ENCODE measurements at places on chromosomes 16 and 17.
A peak's percentile ranks its signal among the peaks of the same experiment; 100 is the strongest.

DNA sequence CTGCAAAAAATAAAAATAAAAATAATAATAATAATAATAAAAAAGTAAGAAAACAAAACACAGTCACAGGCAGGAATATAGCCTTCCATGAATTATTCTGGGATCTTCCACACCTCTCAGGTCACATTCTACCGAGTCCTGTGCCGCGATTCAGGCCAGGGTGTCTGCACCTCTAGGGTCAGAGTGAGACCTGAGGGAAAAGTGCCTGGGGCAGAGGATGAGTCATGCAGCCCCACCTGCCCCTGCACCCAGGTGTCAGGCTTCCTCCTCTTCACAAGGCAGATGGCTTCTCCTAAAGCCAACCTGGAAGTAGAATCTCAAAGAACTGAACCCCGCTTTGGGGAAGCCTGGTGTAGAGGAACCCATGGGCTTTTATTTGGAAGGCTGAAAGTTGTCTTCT is 283.7 kb downstream of the CPPED1 start:
- DNase-seq, result no peak

DNA sequence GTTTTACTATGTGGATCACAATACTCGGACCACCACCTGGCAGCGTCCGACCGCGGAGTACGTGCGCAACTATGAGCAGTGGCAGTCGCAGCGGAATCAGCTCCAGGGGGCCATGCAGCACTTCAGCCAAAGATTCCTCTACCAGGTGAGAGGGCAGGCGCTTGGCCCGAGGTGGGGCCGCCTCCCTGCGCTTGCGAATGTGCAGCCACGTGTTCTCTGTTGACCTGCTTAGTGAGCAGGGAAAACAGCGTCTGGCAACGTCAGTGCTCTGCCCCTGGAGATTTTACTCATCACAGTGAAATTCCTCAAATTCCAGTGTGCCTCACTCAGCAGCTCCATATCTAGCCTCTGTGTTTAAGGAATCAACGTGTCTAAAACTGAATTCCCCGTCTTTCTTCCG is 33.4 kb upstream of the CLEC18A start:
- no peak for DNase-seq

DNA sequence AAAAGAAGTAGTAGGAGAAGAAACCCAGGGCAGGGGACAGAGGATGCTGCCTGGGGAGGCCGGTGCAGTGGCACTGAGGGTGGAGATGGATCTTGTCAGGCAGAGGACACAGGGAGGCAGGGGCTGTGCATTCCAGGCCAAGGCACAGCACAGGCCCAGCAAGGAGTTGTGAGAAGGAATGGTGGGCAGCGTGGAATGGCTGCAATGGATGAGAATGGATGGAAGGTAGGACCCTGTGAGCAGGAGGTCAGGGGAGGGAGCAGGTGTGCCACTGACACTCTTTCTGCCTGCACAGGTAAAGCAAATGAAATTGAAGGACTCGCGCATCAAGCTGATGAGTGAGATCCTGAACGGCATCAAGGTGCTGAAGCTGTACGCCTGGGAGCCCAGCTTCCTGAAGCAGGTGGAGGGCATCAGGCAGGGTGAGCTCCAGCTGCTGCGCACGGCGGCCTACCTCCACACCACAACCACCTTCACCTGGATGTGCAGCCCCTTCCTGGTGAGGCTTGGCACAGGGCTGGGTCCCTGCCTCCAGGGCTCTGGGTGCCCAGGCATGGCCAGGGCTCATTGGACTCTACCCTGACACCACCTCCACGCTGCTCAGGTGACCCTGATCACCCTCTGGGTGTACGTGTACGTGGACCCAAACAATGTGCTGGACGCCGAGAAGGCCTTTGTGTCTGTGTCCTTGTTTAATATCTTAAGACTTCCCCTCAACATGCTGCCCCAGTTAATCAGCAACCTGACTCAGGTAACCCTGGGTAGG is 32.8 kb downstream of the ABCC3 start:
- DNase-seq, result no peak

- no peak for DNase-seq
Observed at GRCh38 chr17:59330053-59330942, 1.2 kb upstream of the YPEL2 start.

DNA sequence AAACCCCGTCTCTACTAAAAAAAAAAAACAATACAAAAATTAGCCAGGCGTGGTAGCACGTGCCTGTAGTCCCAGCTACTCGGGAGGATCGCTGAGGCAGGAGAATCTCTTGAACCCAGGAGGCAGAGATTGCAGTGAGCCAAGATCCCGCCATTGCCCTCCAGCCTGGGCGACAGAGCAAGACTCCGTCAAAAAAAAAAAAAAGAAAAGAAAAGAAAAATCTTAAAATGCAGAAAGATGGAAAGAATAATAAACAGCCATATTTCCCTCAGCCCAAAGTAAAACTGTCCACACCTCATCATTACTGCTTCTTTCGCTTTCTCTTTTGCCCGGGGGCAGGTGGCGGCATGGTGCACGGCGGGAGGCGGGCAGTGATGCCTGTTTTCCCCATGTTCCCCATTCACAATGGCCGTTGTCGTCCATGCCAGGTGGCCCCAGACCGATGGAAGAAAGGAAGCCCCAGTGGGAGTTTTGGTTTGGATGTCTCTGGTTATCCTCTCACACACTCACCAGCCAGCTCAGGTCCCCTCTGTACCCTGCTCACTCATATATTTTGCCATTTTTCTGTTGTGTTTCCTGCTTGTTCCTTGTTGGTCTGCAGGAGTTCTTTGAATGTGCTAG is 37.0 kb upstream of the PEMT start:
- peak; percentile 27 for DNase-seq

DNA sequence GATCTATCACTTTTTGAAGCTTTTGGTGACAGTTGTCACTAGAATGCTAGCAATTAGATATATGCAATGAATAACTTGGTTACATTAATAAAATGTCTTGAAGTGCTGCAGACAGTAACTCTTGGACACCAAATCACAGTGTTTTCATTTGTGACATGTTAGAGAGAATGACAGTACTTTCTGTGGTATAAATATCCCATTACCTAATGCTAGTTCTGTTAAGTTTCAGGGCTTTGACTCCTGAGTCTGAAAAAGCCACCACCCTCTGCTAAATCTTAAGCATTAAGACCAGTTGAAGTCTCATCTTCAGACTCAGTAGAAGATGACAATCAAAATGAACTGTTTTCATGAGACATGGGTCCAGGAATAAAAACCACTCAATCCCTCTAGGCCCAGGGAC is 10.6 kb upstream of the CPHXL2 start:
- no peak for DNase-seq

GRCh38 chr17:17553217-17554195 is 38.0 kb downstream of the PEMT start:
- DNase-seq, result no peak

DNA sequence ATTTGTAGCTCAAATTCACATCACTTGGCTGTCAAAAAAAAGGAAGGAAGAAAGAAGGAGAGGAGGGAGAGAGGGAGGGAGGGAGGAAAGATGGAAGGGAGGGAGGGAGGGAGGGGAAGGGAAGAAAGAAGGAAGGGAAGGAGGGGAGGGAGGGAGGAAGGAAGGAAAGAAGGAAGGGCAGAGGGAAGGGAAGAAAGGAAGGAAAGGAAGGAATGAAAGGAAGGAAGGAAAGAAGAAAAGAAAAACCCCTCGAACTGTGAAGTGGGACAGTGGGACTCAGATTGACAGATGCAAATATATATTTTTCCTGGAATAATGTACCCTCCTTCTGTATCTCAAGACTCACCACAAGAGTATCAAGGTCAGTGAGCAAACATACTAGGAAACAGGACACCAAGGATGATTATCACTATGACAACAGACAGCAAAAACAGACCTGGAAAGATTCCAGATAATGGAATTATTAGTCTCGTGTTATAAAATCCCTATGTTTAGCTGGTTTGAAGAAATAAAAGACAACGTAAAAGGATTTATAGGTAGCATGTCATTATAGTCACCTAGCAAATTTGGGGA is 24.2 kb upstream of the ABCA3 start:
- DNase-seq, result no peak
